ENCODE measurements at places on chromosomes 6 and 20. TPM values are rescaled to one million over a fixed set of nuclear protein-coding genes. Genes with fewer than 3 reads are reported as not detected.

Gene SMOC2
- total RNA-seq: 67.2 TPM

Gene OR2J3
- 0.15 TPM for total RNA-seq

Gene TPD52L1
- total RNA-seq: 27.2 TPM

Gene MCCD1
- total RNA-seq: not detected

Gene TMEM63B
- 18.9 TPM for total RNA-seq

Gene HLA-DOB
- total RNA-seq: not detected

Gene TRMT11
- total RNA-seq: 39.7 TPM

Gene PLCB1
- total RNA-seq: 106 TPM

Gene ARFGEF3
- 22.0 TPM for total RNA-seq

Gene NHSL1
- total RNA-seq: 16.5 TPM

Gene PPT2
- 18.4 TPM for total RNA-seq

Gene CPNE5
- 3.7 TPM for total RNA-seq

Gene PROCR
- 87.9 TPM for total RNA-seq

Measured in breast epithelium (tissue), 4 donors.